Stimulated activated CD4-positive, alpha-beta T cell treated with anti-CD3 and anti-CD28 coated beads, Interleukin-1b, Interleukin-23, amount 100 ng/mL, for 24 hours (primary cell): ENCODE measurements at places on chromosomes 6 and 20.

- DNase-seq = no peak
These were observed 14.1 kb upstream of the TCFL5 start for GRCh38 chr20:62875419-62876361.

- no peak for DNase-seq
These were observed 59.2 kb upstream of the SLC22A23 start for GRCh38 chr6:3516092-3516491.

GRCh38 chr6:157461000-157461915, 80.3 kb downstream of the ZDHHC14 start:
- DNase-seq = peak; percentile 8

- no peak for DNase-seq
These were observed 64.2 kb downstream of the STK35 start for GRCh38 chr20:2165871-2166270.

- no peak for DNase-seq
These were observed 44.9 kb upstream of the BCAS1 start for GRCh38 chr20:54115172-54115854.

DNA sequence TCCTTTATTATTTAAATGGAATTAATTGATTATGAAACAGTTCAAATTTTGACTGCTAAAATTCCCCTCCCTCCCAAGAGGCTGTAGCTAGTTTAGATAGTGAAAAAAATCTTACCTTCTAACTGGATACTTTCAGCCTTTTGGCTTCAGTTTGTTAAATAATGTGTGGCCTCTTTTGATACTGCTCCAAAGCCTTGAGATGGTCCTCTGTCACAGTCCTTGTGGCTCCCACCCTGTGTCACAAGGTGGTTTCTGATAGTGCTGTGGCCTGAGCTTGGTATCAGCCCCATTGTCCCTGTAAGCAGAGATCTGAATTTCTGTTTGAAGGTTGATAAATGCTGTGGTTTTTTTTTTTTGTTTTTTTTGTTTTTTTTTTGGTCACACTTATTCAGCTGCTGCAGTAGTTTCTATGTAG, 20.8 kb downstream of the PANK2 start:
- no peak for DNase-seq

- DNase-seq = no peak
These were observed 102.7 kb downstream of the RNASET2 start for GRCh38 chr6:166853371-166854325.

- DNase-seq = no peak
These were observed 25.2 kb downstream of the TBPL1 start for GRCh38 chr6:133977983-133978895.
